ENCODE measurements at places on chromosomes 5 and 9.

GRCh38 chr5:136513430-136513829 lies 148.1 kb upstream of the TRPC7 start:
- no peak for DNase-seq

DNA sequence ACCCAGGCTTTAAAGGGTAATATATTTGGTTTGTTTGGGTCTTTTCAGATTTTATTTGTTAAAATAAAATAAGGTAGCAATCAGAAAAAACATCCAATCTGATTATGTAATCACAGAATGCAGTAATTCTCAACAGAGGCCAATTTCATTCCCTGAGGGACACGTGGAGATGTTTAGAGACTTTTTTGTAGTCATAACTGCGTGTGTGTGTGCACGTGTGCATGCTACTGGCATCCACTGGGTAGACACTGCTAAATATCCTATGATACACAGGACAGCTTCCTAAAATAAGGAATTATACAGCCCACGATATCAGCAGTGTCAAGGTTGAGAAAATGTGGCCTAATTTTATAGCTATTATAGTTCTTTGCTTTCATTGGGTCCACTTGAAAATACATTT lies 180.8 kb upstream of the KLF9 start:
- DNase-seq = no peak

DNA sequence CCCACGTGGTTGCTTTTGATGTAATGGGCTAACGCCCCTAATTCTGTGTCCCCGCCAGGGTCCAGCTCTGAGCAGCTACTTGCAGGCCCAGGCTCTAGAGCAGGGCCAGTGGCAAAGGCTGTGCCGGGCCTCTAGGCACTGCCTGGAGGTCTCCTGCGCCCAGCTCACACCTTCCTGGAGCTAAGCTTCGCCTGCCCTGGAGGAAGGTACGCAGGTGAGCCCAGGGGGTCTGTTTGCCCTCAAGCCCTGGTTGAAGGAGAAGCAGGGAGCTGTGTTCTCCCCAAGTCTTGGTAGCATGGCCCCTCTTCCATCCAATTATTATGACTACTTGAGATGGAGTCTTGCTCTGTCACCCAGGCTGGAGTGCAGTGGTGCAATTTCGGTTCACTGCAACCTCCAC lies 5.2 kb upstream of the LMX1B start:
- DNase-seq = no peak

DNA sequence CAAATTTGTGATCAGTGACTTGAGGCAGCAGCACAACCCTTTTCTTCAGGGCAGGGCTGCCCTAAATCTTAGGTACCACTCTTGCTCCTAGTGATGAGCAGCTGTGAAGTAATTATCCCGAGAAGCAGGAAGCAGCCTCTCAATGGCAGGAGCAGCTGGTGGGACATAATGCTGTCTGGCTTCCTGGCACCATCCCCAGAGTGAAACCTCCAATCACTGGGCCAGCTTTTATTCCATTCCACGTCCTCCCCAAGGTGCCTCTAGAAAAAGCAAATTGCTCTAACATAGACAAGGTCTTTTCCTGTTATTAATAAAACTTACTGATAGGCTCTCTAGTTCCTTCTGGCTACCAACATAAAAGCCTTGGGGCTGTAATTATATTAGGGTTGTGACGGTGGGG lies 154.0 kb downstream of the FRMD3 start:
- no peak for DNase-seq

GRCh38 chr5:17734011-17734410 lies 99.8 kb downstream of the TAF11L14 start:
- DNase-seq = no peak

GRCh38 chr9:134661299-134661698 lies 19.7 kb downstream of the COL5A1 start:
- DNase-seq = no peak
